Esophagus squamous epithelium (tissue), 5 donors: ENCODE measurements at places on chromosomes 12 and 14. TPM values are rescaled to one million over a fixed set of nuclear protein-coding genes. Genes with fewer than 3 reads are reported as not detected.

- no peaks in the 10 kb centered on the region for H3K4me1 ChIP-seq
- H3K27ac ChIP-seq = no peak overlapping the region
- no peak for DNase-seq
- H3K4me3 ChIP-seq = no peak overlapping the region
- no peaks in the 10 kb centered on the region for H3K27me3 ChIP-seq
- H3K36me3 ChIP-seq = peaks cover 4% of the 10 kb centered on the region
Measured at GRCh38 chr14:21077672-21078071, 7.6 kb downstream of the ARHGEF40 start.

DNA sequence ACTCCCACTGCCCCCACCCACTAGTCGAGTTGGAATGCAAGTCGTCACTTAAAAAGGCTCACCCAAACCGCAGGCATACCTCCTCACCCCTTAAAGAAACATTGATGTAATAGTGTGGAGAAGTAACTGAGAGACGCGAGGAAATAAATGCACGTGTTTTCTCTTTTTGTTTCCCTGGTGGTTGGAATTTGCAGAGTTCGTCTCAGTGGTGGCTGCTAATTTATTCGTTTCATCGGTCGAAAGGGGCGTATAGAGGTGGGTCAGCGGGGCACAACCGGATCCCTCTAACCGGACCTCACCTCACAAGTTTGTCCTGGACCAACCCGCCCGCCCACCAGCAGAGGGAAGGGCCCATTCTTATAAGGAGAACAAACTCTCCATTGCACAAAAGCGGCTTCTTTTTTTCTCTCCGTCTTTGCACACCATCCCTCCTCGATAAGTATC, 5.0 kb upstream of the NPAS3 start:
- H3K4me3 ChIP-seq = peak overlapping the region; percentile 30
- no peak overlapping the region for H3K27ac ChIP-seq
- no peaks in the 10 kb centered on the region for H3K36me3 ChIP-seq
- no peak for DNase-seq

DNA sequence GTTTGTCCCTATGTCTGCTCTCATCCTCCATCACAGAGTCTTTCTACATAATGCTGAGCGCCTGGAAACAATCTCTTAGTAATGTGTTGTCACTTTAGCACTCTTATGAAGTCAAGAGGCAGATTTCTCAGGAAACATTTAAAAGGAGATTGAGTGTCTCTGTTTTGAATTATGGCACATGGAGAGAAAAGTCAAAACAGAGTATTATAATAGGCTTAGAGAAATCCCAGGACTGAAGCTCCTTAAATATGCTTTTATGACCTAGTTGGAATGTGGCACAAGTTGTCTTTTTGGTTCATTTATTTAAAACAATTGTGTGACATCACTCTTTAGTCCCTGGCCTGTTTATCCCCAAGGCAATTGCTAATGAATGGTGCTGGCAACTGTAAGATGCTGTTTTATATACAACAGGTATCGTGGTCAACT, 117.8 kb upstream of the HIF1A start:
- no peak overlapping the region for H3K27ac ChIP-seq
- no peak overlapping the region for H3K4me3 ChIP-seq
- no peaks in the 10 kb centered on the region for H3K27me3 ChIP-seq
- DNase-seq = no peak
- no peaks in the 10 kb centered on the region for H3K36me3 ChIP-seq

The FGF6 gene
- total RNA-seq = not detected
